ENCODE measurements at places on chromosomes 13 and 19.

- DNase-seq: peak; percentile 57
Measured at GRCh38 chr13:74465271-74465670, 331.1 kb upstream of the KLF12 start.

DNA sequence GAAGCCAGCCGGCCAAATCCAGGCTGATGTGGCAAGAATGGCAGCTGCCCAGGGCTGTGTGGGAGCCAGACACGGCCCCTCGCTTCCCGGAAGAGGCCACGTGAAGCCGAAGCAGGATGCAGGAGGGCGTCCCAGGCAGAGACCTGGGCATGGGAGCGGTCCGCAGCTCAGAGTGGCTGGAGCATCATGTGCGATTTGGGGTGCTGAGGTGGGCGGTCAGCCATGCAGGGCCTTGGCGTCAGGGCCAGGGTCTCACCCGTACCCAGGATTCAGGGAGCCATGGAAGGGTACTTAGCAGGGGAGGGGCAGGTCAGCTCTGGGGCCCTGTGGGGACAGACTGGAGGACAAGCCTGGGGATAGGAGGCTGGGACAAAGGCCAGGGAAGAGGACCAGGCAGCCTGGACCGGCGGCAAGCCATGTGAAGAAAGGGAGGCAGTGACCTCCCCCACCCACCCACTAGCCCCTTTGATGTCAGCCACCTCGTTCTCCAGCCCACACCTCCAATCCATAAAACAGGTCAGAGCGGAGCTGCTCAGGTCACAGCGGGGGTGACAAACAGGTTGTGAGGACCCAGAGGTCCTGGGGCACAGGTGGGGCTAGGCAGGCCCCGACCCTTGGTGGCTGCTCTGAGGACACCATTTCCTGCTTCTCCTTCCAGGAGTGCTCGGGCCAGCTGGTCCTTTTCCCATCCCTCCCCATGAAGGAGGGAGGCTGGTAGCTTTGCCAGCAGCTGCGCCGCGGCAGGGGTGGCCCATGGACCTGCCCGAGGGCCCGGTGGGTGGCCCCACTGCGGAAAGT, 2.3 kb downstream of the KASH5 start:
- DNase-seq: no peak

- DNase-seq: no peak
Measured at GRCh38 chr19:19849056-19849455, 16.6 kb upstream of the ZNF253 start.

DNA sequence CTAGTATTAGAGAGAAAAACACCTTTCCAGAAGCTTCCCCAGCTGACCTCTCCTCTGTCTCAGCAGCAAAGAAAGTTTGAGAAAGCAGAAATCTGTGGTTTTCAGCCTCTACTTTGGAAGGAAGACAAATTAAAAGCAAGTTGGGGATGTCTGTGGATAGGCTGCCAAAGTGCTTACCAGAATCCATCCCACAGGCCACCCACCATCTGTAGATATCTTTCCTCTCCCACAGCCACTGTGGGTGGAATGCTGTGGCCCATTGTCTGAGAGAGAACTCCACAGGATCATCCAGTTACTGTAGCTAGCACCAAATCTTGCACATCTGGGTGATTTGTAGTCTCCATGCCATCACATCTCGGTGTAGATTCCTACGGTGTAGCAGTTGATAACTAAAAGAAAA, 133.5 kb downstream of the DNAJC15 start:
- peak; percentile 35 for DNase-seq

GRCh38 chr13:111282997-111283396, 37.4 kb upstream of the TEX29 start:
- no peak for DNase-seq

- no peak for DNase-seq
Measured at GRCh38 chr13:113816254-113816929, 47.5 kb downstream of the GAS6 start.

GRCh38 chr13:33875618-33876401, 57.9 kb downstream of the RFC3 start:
- no peak for DNase-seq

- no peak for DNase-seq
Measured at GRCh38 chr13:92354583-92354982, 872.0 kb upstream of the GPC6 start.

DNA sequence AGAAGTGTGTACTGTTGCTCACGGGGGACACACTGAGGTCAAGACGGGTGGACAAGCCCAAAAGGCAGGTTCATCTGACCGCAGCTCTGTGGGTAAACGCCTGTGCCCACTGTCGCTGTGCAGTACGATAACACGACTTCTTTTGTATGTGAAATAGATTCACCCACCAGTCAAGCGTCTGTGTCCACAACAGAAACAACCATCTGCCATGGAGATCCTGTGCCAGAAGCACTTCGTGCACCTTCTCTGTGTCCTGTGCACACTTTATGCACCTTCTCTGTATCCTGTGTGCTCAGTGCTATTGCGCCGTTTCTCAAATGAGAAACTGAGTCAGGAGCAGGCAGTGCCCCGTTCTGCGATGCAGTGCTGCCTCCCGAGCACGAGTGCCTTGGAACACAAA, 138.9 kb downstream of the ATP11A start:
- DNase-seq: no peak

All from NCI-H82 (cell line).